ENCODE measurements at places on chromosomes 7 and 10.

- no peak for DNase-seq
Observed at GRCh38 chr10:119327096-119327745, 119.8 kb downstream of the GRK5 start.

DNA sequence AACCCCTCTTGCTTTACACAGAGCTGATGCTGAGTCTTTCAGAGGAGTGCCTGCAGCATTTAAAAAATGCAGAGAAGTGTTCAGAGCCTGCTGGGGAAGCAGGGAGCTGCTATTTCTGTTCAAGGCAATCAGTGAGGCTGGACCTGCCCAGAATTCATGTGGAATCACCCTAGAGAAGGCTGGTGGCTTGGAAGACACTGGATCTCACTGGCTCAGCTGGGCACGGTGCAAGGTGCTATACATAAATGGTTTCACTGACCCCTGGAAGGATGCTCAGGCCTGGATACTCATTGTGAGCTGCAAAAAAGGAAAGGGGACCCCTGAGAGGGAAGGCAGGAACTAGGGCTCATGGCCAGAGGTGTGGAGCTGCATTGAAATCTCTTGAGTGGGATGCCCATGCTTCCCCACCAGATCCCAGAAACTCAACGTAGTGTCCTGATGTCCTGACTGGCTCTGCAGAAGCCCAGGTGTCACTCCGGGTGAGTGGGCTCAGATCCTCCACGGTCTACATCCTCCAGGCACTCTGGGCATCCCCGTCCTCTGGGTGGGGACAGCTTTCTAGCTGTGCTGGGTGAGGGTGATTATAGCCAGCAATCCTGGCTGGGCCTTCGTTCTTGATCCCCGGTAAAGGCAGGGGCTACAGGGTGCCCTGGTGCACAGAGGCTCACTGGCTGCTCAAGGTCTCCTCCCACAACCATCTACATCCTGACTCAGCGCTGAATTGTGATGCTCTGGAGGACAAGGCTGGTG, 77.2 kb upstream of the TNS3 start:
- DNase-seq = no peak

- no peak for DNase-seq
Observed at GRCh38 chr7:96436880-96437279, 115.0 kb upstream of the SLC25A13 start.

- no peak for DNase-seq
Observed at GRCh38 chr10:29256019-29256418, 32.9 kb upstream of the LYZL1 start.

DNA sequence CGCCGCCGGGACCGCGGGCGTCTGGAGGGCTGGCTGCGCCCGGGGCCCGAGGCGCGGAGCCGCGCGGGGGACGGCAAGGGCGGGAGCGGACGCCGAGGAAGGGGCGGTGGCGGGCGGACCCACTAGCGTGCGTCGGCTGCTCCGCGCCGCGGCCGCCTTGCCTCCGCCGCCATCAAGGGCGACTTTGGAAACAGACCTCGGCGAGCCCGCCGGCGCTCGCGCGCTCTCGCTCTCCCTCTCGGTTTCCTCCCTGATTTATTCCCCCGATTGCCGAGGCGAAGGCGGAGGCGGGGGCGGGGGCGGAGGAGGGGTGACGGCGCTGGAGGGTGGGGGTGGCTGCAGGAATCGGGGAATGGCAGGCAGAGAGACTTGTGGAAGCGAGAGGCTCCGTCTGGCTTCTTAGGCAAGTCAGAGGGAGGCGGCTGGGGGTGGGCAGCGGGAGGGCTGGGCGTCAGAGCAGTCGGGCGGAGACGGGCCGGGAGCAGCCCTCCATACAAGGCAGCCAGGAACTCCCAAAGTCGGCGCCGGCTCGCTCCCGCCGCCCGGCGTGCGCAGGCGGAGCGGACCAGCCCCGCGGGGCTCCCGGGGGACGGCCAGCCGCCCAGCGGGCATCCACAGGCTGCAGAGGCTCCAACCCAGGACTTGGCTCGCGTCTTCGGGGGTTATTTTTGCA, at the start of gene CACNA2D1:
CACNA2D1 (minus strand) TSS at position 231 of the 673 bp plus-strand sequence.
- DNase-seq = peak; percentile 89

GRCh38 chr10:43385412-43386004, 14.1 kb downstream of the FXYD4 start:
- no peak for DNase-seq

- DNase-seq = no peak
Observed at GRCh38 chr7:34451923-34452322, 206.1 kb upstream of the NPSR1 start.

DNA sequence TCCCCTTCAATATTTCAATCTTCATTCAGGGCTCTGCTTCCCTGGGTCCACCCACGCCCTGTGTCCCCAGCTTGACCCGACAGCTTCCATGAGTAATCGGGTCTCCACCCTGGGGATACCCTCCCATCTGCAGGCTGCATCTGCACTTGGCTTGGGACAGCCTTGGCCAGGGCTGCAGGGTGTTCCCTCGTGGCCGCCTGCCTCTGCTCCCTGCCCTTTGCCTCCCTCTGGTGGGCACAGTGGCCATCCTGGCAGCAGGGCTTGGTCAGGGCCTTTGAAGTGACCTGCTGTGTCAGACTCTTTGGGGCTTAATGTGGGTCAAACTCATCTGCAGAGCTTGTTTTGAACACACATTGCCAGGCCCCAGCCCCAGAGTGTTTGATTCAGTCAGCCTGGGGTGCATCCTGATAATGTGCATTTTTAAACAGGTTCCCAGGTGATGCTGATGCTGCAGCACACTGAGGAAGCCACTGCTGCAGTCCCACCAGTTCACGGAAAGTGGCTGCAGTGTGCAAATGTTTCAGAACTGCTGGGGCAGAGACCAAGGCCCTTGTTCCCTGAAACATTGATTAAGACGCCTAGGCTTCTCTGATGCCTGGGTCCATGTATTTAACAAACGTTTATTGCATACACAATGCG, 80.7 kb upstream of the SEC61G start:
- DNase-seq = peak; percentile 76

- no peak for DNase-seq
Observed at GRCh38 chr10:118914629-118915028, 114.9 kb upstream of the NANOS1 start.

DNA sequence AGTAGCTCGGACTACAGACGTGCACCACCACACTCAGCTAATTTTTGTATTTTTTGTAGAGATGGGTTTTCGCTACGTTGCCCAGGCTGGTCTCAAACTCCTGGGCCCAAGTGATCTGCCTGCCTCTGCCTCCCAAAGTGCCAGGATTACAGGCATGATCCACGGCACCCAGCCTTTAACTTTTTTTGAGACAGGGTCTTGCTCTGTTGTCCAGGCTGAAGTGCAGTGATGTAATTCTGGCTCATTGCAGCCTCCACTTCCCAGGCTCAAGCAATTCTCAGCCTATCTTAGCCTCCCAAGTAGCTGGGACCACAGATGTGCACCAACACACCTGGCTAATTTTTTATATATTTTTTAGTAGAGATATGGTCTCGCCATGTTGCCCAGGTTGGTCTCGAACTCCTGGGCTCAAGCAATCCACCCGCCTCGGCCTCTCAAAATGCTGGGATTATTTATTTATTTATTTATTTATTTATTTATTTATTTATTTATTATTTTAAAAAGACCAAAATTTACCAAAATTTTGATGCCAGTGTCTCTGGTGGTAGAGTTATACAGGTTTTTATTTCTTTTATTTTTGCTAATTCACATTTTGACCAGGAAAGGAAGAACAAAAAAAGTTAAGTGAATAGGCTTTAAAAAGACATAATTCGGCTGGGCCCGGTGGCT, 25.0 kb upstream of the ATP6V0A4 start:
- DNase-seq = no peak

DNA sequence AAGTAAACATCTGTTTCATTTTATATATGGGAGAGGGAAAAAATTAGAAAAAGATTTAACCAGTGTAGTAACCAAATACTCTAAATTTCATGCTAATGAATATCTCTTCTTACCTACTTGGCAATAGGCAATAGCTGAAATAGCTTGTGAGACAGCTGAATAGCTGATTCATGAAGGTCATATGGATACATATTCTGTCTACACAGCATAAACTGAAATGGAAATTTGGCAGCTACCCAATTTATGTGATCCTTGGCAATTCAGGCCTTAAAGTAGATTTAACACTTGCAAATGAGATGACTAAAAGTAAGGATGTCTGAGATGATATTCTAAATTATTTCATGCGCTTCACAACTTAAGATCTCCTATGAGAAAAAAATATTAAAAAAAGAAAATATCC, 261.2 kb upstream of the SEMA3A start:
- DNase-seq = no peak

DNA sequence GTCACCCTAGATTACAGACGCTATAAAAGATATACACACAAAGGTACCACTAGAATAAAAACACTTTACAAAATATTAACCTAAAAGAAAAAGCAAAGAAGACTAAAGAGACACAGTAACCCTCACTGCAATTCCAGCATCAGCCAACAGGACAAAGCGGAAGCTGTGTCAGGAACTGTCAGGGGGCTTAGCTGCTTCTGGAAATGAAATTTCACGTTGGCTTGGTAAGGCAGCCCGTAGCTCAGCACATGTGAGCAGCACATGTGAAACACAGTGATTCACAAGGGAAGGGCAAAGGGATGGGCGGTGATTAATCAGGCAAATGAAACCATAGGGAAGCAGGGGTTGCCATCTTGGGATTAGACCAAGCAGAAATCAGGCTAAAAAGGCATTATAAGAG, 195.4 kb downstream of the MGMT start:
- DNase-seq = no peak

DNA sequence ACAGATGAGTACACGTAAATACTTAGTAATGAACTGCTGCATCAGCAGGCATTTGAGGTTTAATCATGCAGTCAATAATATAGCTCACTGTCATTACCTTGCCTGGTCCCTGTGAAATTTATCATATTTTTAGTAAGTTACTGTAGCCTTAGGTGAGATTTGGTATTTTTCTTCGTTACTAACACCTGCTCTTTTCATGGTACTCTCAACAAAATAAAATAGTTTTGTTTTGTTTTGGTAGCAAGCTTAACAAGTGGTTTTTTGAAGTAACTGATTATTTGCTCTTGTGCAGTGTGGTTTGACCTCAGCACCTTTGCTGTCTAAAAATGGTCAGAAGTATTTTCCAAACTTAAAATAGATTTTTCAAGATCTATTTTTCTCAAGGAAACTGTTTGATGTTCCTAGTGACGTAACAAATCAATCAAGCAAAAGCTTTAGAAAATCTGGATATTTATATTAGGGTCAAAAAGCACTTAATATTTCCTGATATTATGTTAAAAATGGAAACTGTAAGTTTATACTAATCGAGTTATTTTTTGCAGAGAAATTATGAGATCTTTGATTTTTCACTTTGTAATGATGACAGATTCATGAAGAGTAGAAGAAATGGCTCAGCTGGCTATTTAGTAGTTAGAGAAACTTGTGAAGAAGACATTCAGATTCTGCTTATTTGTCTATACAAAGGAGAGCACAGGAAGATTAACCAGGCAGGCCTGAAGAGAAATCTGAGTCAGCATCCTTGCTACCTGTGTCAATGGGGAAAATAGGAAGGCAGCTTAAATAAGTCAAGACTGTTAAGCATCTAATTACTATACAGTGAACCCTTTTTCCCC, 21.0 kb upstream of the RPA3 start:
- no peak for DNase-seq

- no peak for DNase-seq
Observed at GRCh38 chr7:132815696-132816311, 239.5 kb upstream of the PLXNA4 start.

DNA sequence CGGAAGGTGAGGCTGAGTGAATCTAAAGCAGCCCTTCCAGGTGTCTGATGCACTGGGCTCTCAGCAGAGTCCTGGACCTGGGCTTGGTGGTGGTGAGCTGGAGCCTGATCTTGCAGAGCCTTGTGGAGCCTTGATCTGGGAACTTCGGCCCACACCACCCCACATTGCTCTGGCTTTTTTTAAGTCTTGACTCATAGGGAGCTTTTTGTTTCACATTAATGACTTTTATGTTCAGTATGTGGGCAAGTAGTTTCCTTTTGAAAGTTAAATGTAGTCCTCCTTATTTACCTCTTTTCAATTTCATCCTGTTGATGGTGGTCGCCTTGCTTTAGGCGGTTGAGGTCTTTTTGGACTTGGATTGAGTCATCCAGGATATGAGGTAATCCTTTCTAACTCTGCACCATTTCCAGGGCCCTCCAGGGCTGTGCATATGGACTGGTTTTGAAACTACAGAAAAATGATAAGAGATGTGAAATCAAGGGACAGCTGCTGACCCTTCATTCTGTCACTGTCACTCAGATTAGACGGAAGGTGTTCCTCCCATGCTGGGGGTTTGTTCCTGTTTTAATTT, 2.9 kb upstream of the NRAP start:
- no peak for DNase-seq

DNA sequence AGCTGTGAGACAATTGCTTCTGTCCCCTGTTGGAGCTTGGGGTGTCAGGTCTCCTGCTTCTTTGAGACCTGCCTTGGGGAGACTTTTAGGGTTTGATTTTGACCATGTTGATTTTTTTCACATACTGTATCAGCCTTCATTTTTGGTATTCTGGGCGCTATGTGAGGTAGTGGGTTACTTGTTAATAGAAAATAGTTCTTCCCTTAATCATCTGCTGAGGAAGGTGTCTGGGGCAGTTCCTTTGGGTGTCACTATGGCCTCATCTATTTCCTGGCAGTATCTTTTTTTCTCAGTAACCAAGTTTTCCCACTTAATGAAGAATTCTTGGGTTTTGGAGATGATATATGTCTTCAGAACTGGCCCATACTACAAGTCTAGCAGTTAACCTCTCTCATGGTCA, 4.6 kb upstream of the NOLC1 start:
- DNase-seq = no peak

- no peak for DNase-seq
Observed at GRCh38 chr10:85492684-85493083, 873.9 kb downstream of the GRID1 start.

DNA sequence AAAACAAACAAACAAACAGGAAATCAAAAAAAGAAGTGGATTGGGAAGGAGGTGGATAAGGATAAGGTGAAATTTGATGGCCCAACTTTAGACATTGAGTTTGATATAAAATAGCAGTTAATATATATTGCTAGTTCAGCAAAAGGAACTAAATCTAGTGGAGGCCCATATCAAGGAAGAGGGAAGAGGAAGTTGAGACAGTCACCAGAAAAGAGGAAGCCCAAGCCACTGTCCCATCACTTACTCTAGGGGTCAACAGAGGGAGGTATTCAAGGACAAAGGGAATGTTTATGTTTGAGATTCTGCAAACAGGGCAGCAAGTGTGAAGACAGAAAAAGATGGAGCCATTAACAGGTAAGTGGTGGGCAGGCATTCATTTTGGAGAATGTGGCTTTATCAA, 3.7 kb downstream of the LAMTOR4 start:
- no peak for DNase-seq

DNA sequence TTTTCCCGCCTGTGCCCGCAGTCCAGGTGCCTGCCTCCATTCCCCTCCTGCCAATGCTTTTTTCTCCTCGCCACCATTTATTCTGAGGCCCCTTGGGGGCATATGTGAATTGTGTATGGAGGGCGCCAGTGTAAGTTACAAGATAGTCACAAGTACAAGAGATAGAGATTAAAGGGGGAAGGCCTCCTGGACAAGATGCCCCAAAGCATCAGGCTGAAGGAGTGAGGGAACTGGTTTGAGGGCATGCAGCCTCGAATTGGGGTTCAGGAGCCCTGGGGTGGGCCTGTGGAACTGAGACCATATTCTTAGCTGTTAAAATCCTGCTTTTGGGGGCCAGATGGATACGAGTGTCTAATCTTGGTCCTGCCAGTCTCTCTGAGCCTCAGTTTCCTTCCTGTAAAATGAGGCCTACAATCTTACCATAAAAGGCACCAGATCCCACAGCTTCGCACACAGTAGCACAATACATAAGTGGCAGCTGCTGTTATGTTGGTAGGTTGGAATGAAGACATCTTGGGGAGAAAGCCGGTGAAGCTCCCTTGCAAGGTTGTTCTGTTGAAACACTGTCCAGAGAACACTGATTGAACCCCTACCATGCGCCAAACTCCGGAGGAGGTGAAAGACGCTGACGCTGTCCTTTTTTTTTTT, 545 bp upstream of the COMTD1 start:
- no peak for DNase-seq
